T-cell (primary cell): ENCODE measurements at places on chromosomes 16 and 17. TPM values are rescaled to one million over a fixed set of nuclear protein-coding genes. Genes with fewer than 3 reads are reported as not detected.
A peak's percentile ranks its signal among the peaks of the same experiment; 100 is the strongest.

The GPR139 gene
- total RNA-seq = not detected

- no peak overlapping the region for H3K27ac ChIP-seq
- DNase-seq = no peak
- no peaks in the 10 kb centered on the region for H3K36me3 ChIP-seq
- no peaks in the 10 kb centered on the region for H3K27me3 ChIP-seq
- peaks cover 10% of the 10 kb centered on the region for H3K4me1 ChIP-seq
- H3K4me3 ChIP-seq = no peak overlapping the region
These were observed 3.8 kb upstream of the VAC14 start for GRCh38 chr16:70804734-70805169.

GRCh38 chr17:32772453-32773025 is 104.4 kb downstream of the MYO1D start:
- no peak for DNase-seq
- no peaks in the 10 kb centered on the region for H3K4me1 ChIP-seq
- H3K27me3 ChIP-seq = no peaks in the 10 kb centered on the region
- H3K27ac ChIP-seq = no peak overlapping the region
- no peak overlapping the region for H3K4me3 ChIP-seq

- DNase-seq = peak; percentile 36
- H3K27ac ChIP-seq = peak overlapping the region; percentile 60
- no peaks in the 10 kb centered on the region for H3K36me3 ChIP-seq
- no peaks in the 10 kb centered on the region for H3K27me3 ChIP-seq
- H3K4me1 ChIP-seq = peaks cover 22% of the 10 kb centered on the region
These were observed 29.2 kb downstream of the GNA13 start for GRCh38 chr17:65027305-65027704.

DNA sequence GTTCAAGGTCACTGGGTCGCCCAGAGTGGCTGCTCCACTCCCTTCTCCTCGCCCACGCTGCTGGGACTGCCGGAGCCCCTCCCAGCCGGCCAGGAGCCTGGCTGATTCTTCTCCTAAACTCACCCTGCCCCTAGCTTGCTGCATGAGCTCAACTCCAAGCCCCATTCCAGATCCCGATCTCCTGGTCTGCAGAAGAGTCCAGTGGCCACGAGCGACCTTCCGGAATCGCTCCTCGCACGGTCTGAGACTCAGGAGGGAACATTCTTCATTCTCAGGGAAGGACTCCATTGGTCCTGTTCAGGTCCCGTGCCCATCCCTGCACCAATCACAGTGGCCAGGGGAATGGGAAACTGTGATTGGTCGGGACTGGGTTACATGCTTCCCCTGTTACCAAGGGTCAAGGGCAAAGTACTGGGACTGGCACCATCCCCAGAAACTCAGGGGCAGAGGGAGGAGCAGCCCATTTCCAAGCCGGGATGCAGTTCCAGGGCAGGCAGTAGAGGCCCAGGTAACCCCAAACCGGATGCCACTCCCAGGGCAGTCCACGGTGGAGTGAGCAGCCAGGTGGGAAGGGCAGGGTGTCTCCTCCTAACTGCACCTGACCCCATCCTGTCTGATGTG is 24.5 kb upstream of the CIBAR2 start:
- H3K4me1 ChIP-seq = peaks cover 18% of the 10 kb centered on the region
- no peak for DNase-seq
- no peaks in the 10 kb centered on the region for H3K36me3 ChIP-seq

The RDM1 gene
- 0.83 TPM for total RNA-seq

The HSD17B2 gene
- total RNA-seq = not detected

The ZFP3 gene
- 8.8 TPM for total RNA-seq

DNA sequence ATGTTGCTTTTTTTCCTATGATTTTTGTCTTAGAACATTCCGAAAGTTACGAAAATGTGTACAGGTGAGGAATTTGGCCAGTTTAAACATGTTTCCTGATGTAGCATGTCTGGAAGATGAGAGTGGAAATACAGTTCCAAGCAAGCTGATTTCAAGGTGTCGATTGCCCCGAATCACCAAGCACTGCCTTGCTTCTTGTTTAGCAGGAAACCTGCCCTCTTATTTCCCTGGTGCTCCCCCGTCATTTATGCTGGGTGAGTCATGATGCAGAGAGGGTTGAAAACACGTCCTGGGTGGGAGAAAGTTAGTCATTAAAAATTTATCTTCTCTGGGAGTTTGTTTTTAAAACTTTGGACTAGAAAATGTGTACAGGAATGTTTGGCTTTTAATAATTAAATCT is 608.6 kb upstream of the EEF2KMT start:
- H3K36me3 ChIP-seq = no peaks in the 10 kb centered on the region
- no peaks in the 10 kb centered on the region for H3K27me3 ChIP-seq
- no peak overlapping the region for H3K4me3 ChIP-seq
- H3K27ac ChIP-seq = no peak overlapping the region

DNA sequence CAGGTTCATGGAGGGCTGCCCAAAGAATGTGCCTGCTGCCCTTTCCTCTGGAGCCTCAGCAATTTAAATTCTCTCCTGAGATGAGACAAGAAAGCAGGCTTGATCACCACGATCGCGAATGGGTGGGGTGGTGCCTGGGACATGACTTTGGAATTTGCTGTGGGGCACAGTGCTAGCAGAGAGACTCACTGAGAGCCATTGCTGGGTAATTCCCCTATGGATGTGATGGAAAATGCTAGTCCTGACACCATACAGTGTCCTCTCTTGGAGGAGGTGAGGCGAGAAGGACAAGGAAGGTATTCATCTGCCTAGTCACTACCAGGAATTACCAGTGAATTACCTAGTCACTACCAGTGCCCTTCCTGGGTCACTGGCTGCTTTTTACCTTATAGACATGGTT is 15.5 kb downstream of the FAM20A start:
- H3K27ac ChIP-seq = no peak overlapping the region
- H3K27me3 ChIP-seq = peaks cover 1% of the 10 kb centered on the region
- no peaks in the 10 kb centered on the region for H3K4me1 ChIP-seq
- no peaks in the 10 kb centered on the region for H3K36me3 ChIP-seq
- no peak overlapping the region for H3K4me3 ChIP-seq
- no peak for DNase-seq

The KRT37 gene
- not detected for total RNA-seq

The TRAF4 gene
- 204 TPM for total RNA-seq

DNA sequence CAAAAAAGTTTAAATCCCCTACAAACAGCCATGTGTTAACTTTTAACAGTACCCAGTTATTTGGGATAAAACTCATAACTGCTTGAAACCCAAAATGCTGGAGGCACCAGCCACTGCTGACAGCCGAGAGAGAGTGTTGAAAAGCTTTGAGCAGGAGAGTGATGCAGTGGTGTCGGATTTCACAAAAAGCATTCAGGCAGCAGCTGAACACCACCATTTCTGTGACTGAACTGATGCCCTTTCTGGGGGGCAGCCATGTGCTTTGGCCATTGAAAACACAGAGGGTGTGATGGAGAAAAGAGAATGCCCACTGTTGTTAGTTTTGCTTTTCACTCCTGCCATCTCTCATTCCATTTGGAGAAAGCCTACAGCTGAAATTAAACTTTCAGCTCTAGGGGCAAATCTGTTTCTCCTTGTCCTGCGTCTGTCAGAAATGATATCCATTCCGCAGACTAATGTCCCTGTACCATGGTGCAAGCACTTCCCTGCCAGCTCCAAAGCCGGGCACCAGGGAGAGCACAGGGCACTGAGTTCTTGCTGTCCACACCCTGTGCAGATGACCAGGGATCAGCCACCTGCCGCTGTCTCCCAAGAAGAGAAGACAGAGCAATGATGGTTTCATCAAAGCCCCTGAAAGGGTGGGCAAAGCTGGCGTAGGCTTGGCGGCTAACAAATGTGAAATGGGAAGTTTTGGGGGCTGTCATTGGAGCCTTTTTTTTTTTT is 16.6 kb upstream of the MLYCD start:
- no peaks in the 10 kb centered on the region for H3K36me3 ChIP-seq
- H3K27me3 ChIP-seq = peaks cover 12% of the 10 kb centered on the region
- DNase-seq = no peak
- no peaks in the 10 kb centered on the region for H3K4me1 ChIP-seq
- no peak overlapping the region for H3K27ac ChIP-seq

GRCh38 chr17:6831661-6832263 is at the start of gene TEKT1:
TSS of gene TEKT1 (minus strand) at chr17:6831729. CDS start at chr17:6830376, 1,353 bp downstream.
- DNase-seq = peak; percentile 70
- peaks cover 12% of the 10 kb centered on the region for H3K27me3 ChIP-seq
- H3K4me3 ChIP-seq = peak within 1 kb of the TSS; percentile 59
- H3K36me3 ChIP-seq = no peaks in the 10 kb centered on the region
- H3K4me1 ChIP-seq = peaks cover 12% of the 10 kb centered on the region

The CDH5 gene
- total RNA-seq = 0.10 TPM

DNA sequence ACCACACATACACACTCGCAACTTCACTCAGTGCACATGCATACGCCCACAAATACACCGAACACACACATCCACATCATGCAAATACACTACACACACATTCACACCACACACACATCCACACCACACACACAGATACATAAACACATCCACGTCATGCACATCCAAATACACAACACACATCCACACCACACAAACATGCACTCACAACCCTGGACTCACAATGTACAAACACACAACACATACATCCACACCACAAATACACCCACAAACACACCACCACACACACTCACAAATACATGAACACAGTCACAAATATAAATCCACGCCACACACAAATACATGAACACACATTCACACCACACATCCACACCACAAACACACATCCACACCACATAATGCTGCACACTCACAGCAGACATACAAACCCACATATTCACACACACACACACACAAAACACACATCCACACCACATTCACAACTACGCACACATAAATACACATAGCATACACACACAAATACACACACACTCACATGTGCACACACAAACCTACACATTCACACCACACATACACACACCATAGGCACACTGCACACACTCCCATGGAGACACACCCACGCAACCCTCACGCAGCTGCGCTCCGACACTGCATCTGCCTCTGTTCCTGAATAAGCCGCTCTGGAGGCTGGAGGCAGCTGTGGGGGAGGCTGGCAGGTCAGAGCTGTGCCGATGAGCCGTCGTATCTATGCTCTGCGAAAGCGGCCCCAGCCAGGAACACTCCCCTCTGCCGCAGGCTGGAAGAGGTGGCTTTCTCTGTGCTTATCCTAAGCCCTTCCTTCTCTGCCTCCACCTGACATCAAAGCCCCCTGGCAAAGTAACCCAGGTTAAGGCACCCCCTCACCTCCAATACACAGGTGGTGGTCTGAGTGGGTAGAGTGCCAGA is 141.8 kb downstream of the GRIN2A start:
- no peak overlapping the region for H3K27ac ChIP-seq
- H3K4me1 ChIP-seq = no peaks in the 10 kb centered on the region
- H3K27me3 ChIP-seq = peaks cover 32% of the 10 kb centered on the region
- no peaks in the 10 kb centered on the region for H3K36me3 ChIP-seq
- no peak overlapping the region for H3K4me3 ChIP-seq

- DNase-seq = no peak
- H3K27ac ChIP-seq = no peak overlapping the region
- no peak overlapping the region for H3K4me3 ChIP-seq
- peaks cover 7% of the 10 kb centered on the region for H3K27me3 ChIP-seq
- no peaks in the 10 kb centered on the region for H3K36me3 ChIP-seq
These were observed 191.1 kb downstream of the C16orf78 start for GRCh38 chr16:49564496-49565229.

- H3K36me3 ChIP-seq = peaks cover 15% of the 10 kb centered on the region
- DNase-seq = no peak
- H3K4me1 ChIP-seq = peaks cover 56% of the 10 kb centered on the region
- no peaks in the 10 kb centered on the region for H3K27me3 ChIP-seq
- H3K4me3 ChIP-seq = no peak overlapping the region
- no peak overlapping the region for H3K27ac ChIP-seq
These were observed 114.4 kb downstream of the XYLT1 start for GRCh38 chr16:17356243-17356933.

The MYLK3 gene
- 0.50 TPM for total RNA-seq

GRCh38 chr16:75029854-75030253 is 31.0 kb downstream of the ZNRF1 start:
- no peak overlapping the region for H3K27ac ChIP-seq
- no peak for DNase-seq
- H3K4me3 ChIP-seq = no peak overlapping the region
- H3K4me1 ChIP-seq = peaks cover 2% of the 10 kb centered on the region
- H3K27me3 ChIP-seq = no peaks in the 10 kb centered on the region

The TMEM88 gene
- 16.3 TPM for total RNA-seq

The TEX14 gene
- 0.59 TPM for total RNA-seq

The TMC8 gene
- 307 TPM for total RNA-seq

DNA sequence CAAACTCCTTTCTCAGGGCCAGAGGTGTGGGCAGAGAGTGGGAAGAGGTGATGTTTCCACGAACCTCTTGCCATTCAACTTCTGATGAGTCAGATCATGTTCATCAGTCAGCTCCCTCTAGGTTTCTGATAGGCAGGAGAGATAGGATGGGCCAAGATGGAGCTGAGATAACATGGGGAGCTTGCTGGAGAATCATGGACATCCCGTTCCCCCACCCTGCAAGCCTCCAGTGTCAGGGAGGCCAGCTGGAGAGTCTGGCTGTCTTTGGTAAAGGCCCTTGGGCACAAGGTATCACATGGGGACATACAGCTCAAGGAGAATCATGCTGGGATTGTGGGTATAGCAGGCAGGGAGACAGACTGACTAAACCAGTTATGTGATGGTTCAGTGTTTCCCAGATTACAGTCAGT is 136.0 kb upstream of the IRX3 start:
- no peak for DNase-seq
- no peaks in the 10 kb centered on the region for H3K27me3 ChIP-seq
- no peak overlapping the region for H3K27ac ChIP-seq
- no peaks in the 10 kb centered on the region for H3K36me3 ChIP-seq
- no peaks in the 10 kb centered on the region for H3K4me1 ChIP-seq

- no peak overlapping the region for H3K27ac ChIP-seq
- H3K27me3 ChIP-seq = peaks cover 26% of the 10 kb centered on the region
- DNase-seq = no peak
- H3K4me3 ChIP-seq = no peak overlapping the region
- no peaks in the 10 kb centered on the region for H3K36me3 ChIP-seq
These were observed 31.1 kb downstream of the DHRS7C start for GRCh38 chr17:9760266-9760665.

The TBC1D3D gene
- total RNA-seq = 2.7 TPM

- no peak overlapping the region for H3K4me3 ChIP-seq
- H3K4me1 ChIP-seq = no peaks in the 10 kb centered on the region
- no peak for DNase-seq
These were observed 19.7 kb upstream of the MEIOC start for GRCh38 chr17:44636562-44636961.

The RNF222 gene
- total RNA-seq = 1.0 TPM

- H3K36me3 ChIP-seq = peaks cover 6% of the 10 kb centered on the region
- H3K4me3 ChIP-seq = no peak overlapping the region
- H3K27ac ChIP-seq = no peak overlapping the region
- no peaks in the 10 kb centered on the region for H3K27me3 ChIP-seq
These were observed 8.7 kb downstream of the BCL7C start for GRCh38 chr16:30885196-30885595.
